NCI-H2171 treated with DMSO at 0.1 percent for 48 hours (cell line): ENCODE measurements at places on chromosomes 1 and 21.

DNA sequence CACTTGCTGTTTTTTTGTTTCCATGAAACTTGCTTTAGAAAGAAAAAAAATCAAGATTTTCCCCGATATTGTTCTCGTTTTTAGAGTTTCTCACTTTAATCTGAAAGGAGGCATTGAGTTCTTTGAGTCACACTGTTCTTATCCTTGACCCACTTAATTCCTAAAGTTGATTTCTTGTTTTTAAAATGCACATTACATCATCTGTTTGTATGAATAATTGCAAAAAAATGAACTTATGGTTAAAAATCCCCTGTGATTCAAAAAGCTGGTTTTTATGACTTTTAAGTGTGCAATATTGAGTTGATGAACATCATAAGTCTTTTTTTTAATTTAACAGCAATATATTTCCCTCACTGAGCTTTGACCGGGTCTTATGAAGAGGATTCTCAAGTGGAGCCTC is 131.6 kb downstream of the SNX7 start:
- DNase-seq = no peak

- DNase-seq = no peak
Measured at GRCh38 chr1:25992689-25993171, 5.1 kb downstream of the PAFAH2 start.

- peak; percentile 30 for DNase-seq
Measured at GRCh38 chr1:169483500-169483966, 2.2 kb downstream of the SLC19A2 start.

- peak; percentile 10 for DNase-seq
Measured at GRCh38 chr1:7755448-7755847, 15.6 kb upstream of the VAMP3 start.

- no peak for DNase-seq
Measured at GRCh38 chr1:99110140-99111041, 105.7 kb upstream of the PLPPR5 start.

DNA sequence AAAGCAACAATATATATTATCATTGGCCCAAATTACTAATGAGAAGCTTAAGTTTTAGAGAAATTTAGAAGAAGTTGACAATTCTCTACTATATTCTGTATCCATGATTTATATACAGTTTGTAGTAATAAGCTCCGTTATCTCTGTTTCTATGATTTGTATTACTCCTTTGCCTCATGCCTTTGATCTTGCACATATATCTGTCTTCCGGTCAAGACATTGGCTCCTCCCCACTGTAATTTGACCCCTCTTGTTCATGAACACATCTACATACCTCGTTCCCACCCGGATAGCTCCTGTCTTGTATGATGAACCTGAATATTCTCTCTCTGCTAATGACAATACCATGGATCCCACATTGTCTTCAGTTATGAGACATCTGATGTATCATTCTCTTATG is 581.0 kb upstream of the RGS18 start:
- DNase-seq = no peak

- no peak for DNase-seq
Measured at GRCh38 chr1:164688791-164689190, 129.8 kb downstream of the PBX1 start.

DNA sequence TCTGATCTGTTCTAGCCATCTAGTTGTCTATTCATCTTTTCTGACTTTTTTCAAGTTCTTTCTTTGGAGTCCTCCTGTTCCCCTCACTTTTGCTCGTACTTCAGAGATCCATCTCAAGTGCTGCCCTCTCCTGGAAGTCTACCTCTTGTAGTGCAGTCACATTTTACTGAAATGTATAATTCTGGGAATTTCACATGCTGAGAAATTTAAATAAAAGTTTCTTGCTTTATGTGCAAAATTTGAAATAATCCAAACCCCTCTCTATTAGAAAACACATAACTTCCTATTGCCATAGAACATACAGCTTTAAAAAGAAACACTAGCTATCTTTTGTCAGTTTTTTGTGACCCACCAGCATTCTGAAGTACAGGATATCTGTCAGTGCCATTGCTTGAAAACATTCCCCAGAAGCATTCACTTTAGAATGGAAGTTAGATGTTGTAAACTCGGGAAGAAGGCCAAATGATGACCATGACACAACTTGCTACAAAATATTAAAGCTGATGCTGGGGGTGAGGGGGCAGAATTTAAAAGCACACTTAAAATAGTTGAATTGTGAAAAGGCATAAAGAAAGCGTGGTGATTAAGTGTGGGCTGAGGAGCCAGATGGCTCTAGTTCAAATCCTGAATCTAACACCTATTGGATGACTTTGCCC is 22.0 kb downstream of the RLF start:
- DNase-seq = peak; percentile 62
